ENCODE measurements at places on chromosomes 7 and 10.
A peak's percentile ranks its signal among the peaks of the same experiment; 100 is the strongest.

DNA sequence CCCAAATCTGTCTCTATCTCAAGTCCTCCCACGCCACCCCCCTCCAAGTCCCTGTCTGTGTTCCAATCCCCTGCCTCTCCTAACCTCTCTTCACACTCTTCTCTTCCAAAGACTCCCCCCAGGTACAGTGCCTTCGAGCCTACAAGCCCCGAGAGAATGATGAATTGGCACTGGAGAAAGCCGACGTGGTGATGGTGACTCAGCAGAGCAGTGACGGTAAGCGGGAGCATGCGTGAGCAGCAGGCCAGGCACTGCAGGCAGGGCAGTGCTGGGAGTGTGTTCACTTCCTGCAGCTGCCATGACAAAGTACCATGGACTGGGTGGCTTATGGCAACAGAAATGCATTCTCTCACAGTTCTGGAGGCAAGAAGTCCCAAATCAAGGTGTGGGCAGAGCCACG lies 23.4 kb downstream of the ARHGEF5 start:
- no peak for DNase-seq

GRCh38 chr10:96560966-96561887 lies 25.6 kb downstream of the TM9SF3 start:
- no peak for DNase-seq

DNA sequence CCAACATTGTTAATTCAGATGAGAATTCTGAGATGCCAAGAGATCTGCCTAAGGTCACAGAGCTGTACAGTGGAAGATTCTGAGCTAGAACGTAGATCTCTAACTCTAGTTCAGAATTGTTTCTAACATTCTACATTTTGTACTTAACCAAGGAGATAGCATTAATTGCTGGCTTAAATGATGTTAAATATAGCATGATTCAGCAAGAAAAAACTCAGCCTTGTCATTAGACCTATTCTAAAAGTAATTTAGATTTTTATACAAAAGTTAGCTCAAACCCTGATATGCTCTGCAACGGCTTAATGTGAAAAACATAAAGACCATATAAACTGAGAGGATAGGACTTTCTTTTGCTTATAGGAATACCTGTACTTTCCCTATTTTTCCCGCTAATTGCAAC lies 3.4 kb upstream of the CCDC71L start:
- DNase-seq: no peak

- DNase-seq: no peak
Observed at GRCh38 chr7:22662036-22662435, 65.0 kb upstream of the IL6 start.

DNA sequence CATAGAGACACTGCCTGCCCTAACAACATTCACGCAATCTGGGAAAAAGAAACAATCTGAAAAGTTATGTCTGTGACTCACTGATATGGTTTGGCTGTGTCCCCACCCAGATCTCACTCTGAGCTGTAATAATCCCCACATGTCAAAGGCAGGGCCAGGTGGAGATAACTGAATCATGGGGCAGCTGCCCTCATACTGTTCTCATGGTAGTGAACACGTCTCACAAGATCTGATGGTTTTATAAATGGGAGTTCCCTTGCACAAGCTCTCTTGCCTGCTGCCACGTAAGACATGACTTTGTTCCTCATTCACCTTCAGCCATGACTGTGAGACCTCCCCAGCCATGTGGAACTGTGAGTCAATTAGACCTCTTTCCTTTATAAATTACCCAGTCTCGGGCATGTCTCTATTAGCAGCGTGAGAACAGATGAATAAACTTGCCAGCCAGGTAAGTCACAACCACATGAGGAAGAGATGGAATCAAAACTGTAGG lies 341.5 kb upstream of the AOAH start:
- DNase-seq: no peak

GRCh38 chr7:130998993-130999602 lies 265.1 kb upstream of the KLF14 start:
- no peak for DNase-seq

DNA sequence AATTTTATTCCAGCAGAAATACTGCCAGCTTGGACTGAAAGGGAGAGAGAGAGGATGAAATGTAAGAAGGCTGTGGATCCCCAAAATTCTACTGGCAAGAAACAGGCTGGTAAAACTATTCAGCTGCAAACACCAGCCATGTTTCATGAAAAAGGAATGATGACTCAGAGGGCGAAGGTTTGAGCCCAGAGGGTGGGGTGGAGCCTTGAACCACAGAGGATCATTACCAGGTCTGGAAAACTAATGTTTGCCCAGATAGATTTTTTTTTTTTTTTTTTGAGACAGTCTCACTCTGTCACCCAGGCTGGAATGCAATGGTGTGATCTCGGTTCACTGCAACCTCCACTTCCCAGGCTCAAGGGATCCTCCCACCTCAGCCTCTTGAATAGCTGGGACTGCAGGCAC lies 41.7 kb upstream of the NRF1 start:
- no peak for DNase-seq

DNA sequence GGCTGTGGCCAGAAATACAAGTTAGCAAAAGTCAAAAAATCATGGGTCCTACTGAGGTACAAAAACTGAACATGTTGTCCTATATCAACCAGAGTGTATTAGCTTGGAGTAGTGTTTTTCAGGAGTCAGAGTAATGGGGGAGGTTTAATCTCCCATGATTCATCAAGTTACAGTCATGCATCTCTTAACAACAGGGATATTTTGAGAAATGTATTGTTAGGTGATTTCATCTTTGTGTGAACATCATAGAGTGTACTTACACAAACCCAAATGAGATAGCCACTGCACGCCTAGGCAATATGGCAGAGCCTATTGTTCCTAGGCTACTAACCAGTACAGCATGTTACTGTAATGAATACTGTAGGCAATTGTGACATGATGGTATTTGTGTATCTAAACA lies 14.9 kb upstream of the TES start:
- DNase-seq: no peak

- DNase-seq: peak; percentile 56
Observed at GRCh38 chr10:103659674-103660363, 166.3 kb downstream of the NEURL1 start.
